CD8-positive, alpha-beta memory T cell (primary cell): ENCODE measurements at places on chromosomes 5 and 9. TPM values are rescaled to one million over a fixed set of nuclear protein-coding genes. Genes with fewer than 3 reads are reported as not detected.

DNA sequence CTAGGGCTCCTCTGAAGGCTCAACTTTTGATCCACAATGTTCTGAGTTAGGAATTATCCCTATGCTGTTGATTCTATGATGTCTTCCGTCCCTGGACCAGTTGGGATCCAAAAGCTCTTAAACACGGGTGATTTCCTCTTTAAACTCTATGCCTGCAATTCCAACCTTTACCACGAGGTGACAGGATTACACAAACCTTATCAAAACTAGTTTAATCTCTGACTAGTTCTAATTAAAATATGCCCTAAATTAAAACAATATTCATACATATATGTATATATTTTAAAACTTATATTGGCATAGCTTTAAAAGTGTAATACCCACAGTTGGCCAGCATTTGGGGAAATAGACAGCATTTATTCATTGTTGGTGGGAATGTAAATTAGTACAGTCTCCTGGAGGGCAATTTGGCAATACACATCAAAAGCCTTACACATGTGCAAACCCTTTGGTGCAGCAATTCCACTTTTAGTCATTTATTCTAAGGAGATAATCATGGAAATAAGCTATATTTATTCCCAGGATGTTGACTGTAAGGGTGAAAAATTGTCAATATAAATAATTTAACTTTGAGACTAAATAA, 51.6 kb upstream of the PHYKPL start:
- DNase-seq = no peak

DNA sequence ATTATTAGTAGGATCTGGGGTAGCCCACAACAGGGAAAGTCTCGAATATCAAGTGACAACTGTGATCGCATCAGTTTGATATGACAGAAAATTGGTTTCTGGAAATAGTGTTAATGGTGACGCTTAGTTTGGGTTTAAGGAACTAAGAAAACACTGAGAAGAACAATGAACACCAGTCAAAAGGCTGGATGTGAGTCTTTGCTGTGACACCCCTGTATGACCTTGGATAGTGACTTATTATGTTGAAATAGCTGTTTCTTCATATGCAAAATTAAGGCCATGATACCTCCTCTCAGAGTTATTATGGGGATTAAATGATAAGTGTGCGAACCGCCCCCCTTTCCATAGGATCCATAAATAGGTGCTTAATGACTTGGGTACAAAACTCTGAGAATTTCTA, 926 bp downstream of the DNAJC25 start:
- DNase-seq = no peak

DNA sequence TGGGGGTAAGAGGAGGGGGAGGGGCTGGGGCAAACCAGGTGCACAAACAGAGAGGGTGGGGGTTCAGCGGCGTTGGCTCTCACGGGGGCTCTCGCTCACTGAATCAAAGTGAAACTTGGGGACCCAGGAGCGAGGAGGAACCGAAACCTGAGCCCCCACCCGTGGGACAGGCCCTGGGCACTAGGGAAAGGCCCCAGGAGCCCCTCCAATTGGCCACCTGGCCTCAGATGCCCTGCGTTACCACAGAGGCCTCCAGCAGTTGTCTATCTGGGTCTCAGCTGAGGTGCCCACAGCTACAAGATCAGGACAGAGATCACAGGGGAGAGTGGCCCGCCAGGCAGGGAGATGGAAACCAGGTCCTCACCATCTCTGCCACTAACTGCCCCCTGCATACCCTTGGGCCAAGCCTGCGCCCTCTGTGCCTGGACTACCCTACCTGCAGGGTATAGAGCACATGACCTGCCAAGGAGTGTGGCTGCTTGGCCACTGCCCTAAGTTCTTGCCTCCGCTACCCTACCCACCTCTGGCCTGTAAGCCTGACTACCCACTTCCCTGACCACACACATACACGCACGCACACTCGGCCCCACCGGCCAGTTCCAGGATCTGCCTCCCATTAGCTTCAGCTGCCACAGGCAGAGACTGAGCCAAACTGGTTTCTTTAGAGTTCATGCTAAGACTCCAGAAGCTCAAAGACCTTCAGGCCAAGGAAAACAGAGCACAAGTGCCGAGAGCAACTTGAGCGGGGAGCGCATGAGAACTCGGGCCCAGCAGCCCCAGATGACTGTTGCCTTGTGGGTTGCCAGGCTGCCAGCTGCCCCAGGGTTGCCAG, 39.9 kb downstream of the PAX5 start:
- no peak for DNase-seq

Gene SPINK4
- not detected for total RNA-seq

Gene TTLL11
- total RNA-seq = 4.0 TPM

Gene LECT2
- total RNA-seq = not detected

Gene PCDHB10
- not detected for total RNA-seq

Gene OR1J2
- total RNA-seq = not detected

DNA sequence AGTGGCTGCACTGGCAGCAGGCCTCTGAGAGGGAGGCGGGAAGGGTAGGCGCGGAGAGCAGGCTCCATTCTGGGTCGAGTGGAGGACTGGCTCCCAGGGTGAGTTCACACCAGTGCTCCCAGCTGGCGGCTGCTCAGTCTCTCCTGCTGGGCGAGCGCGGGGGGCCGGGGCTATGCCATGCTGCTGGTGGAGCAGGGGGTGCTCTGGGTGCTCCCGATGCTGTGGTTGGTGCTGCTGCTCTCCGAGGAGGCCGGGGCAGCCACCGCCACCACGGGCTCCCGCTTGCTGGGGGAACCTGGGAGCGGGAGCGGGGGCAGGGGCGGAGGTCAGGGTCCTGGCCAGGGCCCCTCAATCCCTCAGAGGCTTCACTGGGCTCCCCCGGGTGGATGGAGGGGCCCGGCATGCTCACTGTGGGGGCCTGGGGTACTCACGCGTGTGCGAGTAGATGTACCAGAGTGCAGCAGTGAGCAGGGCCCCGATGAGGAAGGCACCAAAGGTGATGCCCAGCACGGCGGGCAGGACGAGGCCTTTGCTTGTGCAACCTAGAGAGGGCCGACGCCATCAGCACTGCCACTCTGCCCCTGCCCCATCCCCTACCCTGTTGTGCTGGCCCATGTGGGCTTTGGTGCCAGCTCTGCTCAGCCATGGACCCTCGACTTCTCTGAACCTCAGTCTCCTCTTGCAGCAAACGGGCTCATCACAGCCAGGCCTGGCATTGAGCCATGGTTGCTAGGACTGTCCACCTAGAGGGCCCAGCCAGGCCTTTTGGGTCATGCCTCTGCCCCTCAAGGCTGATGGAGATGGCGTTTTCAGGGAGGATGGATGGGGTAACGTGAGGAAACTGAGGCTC, 13.1 kb downstream of the FPGS start:
- no peak for DNase-seq

Gene DPYSL3
- 0.13 TPM for total RNA-seq

Gene GPR21
- 0.35 TPM for total RNA-seq

DNA sequence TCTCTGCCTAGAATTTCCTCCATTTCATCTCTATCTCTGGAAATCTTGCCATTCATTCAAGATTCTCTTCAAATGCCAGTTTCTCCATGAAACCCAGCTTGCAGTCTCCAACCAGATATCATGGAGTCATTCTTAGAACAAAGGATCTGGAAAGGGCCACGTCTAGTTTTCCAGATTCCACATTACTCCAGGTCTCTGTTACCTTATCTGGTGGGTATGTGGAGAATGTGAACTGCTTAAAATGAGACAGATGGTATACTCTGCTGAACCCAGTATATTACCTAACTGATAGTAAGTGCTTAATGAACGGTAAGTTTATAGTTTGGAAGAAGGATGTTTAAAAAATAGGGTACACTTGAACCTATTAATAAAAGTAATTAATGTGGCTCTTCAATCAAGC, 52.3 kb upstream of the ZSWIM6 start:
- DNase-seq = no peak

Gene ANKRD33B
- 29.6 TPM for total RNA-seq

Gene FBXW5
- total RNA-seq = 105 TPM

DNA sequence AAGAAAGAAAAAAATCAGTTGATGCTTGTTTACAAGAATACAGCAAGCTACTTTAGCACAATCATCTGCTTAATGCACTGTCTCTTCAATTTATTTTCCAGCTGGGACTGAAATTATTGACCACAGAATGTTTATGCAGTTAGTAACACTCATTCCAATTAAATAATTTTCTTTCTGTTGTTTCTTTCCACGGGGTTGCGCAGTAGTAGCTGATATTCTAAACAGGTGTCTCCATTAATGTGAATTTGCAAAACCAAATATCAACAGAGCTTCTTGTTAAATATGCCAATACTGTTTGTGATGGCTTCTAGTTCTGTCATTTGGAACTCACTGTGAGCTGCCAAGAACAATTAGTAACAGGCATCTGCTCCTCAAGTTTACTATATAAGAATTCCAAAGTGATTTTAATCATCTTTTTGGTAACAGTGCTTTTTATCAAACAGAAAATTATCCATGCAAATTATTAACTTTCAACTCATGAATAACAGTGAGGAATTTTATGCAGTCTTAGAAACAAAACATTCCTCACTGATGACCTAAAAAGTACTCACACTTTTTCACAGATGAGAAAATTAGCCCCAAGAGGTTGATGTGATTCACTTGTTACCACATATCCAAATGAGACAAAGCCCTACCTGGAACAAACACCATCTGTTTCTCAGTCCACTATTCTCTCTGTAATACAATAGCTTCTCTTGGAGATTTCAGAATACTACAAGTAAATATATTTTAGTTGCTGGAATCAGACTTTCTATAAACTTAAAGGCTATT, 567.6 kb upstream of the RGMB start:
- no peak for DNase-seq

DNA sequence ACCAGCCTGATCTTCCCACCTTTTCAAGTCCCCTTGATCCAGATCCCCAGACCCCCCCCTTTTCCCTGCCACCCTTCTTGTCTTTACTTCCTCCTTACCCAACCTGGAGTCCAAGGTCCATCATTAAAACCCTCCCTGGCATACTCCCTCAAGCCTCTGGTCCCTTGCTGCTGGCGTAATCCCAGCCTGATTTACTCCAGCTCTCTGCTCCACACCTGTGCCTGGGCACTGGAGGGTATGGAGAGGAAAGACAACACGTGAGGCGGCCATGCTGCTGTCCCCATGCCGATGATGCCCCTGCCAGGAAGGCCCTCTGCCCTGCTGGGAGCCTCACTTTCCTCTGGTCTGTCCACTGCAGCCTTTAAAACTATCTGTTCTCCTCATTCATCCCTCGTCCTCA, 5.1 kb downstream of the B4GALT7 start:
- DNase-seq = no peak

Gene PTPRD
- 0.02 TPM for total RNA-seq

Gene BNC2
- not detected for total RNA-seq

Gene SPINK6
- total RNA-seq = not detected

DNA sequence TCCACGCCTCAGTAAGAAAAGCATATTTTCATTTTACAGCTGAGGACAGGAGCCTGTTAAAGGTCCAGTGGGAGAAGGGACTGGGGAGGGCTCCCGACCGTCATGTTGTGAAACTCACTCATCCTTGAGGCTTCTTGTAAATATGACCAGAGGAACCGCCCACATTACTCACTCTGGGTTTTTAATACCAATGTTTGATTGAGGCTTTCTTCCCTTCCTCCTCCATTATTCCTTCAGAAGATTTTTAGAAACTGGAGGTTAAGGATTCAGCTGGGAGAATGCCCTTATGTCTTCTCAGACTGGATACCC, 61.4 kb upstream of the GLRX start:
- no peak for DNase-seq

DNA sequence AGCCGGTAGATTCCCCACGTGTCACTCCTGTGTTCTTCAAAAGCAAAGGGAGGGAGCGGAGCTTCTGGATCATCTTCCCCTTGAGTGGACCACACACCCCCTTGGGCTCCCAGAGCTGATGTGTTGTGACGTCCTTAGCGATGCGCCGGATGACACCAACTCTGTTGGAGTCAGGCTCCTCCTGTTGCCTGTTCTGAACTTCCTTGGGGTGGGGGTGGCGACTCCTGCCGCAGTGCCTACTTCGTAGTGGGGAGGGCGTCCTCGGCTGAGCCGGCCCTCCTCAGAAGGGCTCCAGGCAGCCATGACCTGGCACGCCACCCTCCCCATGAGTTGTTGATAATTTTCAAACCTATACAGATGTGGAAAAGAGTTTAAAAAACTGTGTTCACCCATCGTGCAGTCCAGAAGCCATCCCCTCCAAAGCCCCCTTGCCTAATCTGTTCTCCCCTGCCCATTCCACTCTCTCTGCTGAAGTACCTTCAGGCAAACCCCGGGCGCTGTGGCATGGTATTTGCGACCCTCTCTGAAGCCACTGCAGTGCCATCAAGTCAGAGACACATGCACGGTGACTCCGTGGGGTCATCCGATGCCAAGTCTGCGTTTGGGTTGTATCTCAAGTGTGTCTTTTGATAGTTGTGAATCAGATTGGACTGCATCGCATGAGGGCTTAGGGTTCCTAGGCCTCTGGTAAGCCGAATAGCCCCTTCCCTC, 16.7 kb downstream of the EXOC3 start:
- no peak for DNase-seq

Gene DMRT3
- total RNA-seq = not detected

Gene CCDC69
- total RNA-seq = 50.5 TPM

DNA sequence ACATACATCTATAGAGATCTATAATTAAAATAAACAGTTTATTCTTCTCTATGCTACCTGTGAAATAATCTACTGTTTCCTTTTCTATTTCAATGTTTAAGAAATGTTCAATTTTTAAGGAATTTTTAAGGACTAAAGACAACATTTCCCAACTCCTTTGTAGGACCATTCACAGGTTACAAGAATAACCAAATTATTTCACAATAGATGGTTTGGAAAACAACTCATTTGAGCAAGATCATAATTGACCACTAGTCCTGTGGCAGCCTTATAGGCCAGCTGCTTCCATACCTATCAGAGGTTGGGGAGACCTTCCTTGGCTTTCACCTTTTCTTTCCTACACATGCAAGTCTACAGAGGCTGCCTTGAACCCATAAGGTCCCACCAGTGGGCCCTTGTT, 193.7 kb downstream of the TTC39B start:
- DNase-seq = no peak

GRCh38 chr9:113158446-113158845, 7.6 kb downstream of the SLC31A2 start:
- DNase-seq = no peak

- DNase-seq = no peak
Observed at GRCh38 chr5:10329820-10330481, 22.2 kb upstream of the CMBL start.

GRCh38 chr5:66329078-66329477, 185.0 kb downstream of the SREK1 start:
- DNase-seq = no peak

DNA sequence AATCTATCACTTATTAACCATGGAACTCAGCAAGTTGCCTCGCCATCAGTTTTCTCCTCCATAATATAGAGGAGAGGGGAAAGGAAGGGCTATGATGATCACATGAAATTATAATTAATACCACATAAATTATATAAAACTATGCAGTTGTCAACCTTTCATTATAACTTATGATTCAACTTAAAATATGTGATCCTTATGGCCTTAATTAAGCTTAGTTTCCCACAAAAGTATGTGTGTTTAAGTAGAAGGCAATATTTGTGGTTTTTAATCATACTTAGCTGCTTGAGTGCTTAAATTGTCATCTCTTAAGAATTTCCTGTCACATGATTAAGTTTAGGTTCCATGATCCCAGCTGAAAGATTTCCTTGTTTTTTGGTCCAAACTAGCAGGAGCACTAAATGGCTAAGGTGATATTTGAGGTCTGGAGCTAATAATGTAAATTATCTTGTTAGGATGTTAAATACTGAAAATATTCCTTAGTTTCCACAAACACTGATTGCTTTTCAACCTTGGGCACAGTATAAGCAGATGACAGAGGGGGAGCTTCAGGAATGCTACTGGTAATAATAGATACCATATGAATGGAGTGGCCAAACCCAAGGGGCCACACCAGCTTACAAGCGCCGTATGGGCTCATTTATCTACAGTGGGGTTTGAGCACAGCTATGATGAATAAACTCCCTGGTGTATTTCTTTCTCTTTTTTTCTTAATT, 26.4 kb upstream of the F2R start:
- no peak for DNase-seq
